ENCODE measurements at places on chromosomes 5 and 9. TPM values are rescaled to one million over a fixed set of nuclear protein-coding genes. Genes with fewer than 3 reads are reported as not detected.

DNA sequence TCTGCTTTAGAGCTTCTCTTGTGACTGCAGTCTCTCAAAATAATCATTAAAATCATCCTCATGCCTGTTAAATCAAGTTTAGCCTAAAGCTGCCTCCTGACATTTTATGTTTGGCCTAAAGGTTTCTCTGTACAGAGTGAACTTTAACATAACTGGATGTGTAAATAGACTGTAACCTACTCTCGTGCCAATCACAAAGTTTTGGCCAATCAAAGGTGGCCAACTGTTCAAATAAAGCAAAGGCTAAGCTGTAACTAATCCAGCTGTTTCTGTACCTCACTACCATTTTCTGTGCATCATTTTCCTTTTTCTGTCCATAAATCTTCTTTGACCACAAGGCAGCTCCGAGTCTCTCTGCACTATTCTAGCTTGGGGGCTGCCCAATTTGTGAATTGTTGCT, 86.2 kb downstream of the GCNT1 start:
- no peak for DNase-seq

DNA sequence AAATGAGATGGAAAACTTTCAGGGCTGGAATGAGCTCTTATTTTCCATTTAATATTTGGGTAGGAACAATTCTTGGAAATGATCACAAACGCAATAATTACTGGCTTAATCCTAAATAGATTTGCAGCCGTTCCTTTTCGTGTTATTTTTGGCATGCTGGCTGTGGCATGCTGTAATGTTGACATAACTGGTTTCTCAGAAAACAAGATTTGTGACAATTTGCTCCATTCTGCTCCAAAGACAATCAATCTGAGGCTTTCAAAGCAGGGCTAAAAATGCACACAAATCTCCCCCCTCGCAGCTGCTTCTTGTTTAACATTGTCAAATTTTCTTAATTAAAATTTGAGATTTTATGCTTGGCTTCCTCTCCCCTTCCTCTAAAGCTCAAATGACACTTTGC, 151.2 kb downstream of the TTC39B start:
- no peak for DNase-seq

- peak; percentile 74 for DNase-seq
Measured at GRCh38 chr9:684054-684890, 157.2 kb upstream of the DMRT1 start.

- DNase-seq = no peak
Measured at GRCh38 chr9:92486371-92486770, 4.1 kb upstream of the ASPN start.

DNA sequence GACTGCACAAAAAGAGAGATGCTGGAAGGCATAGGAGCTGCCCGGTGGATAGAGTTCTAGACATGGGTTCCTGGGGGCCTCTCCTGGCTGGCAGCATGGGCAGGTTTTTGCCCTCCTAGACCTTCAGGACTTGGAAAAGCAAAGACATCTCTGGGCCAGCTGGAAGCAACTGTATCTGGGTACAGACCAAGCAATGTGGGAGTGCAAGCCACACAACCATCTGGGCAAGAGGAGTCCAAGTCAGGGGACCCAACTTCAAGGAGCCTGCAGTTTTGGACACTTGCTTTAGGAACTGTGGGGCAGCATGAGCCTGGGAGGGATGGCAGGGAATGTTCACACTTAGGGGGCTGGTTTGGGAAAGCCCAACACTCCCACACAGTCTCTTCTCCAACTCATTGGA, 323.3 kb downstream of the GADD45G start:
- DNase-seq = no peak

- no peak for DNase-seq
Measured at GRCh38 chr9:106620081-106620480, 242.9 kb upstream of the ZNF462 start.

DNA sequence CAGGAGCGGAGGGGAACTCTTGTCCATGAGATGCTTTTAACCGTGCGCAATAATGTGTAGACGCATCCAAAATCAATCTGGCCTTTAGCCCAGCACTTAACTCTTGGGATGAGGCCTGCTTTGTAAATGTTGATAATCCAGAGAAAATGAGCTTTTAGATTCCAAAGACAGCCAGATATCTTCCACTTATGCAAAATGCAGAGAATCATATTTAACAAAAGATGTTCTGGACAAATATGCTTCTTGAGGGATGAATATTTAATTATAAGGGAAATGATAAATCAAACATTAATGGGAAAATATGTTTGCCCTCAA, 5.6 kb downstream of the S1PR3 start:
- DNase-seq = no peak

- DNase-seq = peak; percentile 90
Measured at GRCh38 chr9:90102292-90102901, 497.6 kb downstream of the GADD45G start.

- DNase-seq = no peak
Measured at GRCh38 chr9:111754800-111755199, 39.9 kb downstream of the SHOC1 start.

DNA sequence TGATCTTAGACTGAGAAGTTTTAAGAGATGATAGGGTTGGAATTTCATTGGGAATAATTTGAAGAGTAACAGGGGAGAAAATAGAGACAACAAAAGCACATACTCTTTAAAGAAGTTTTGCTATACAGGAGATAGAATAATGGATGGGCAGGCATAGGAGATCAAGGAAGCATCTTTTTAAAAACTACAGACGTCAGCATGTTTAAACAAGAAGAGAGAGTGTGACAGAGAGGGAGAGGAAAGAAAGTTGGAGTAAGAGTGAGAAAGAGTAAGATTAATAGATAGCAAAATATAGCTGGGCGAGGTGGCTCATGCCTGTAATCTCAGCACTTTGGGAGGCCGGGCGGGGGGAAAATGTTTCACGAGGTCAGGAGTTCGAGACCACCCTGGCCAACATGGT, 5.3 kb upstream of the LVRN start:
- no peak for DNase-seq

DNA sequence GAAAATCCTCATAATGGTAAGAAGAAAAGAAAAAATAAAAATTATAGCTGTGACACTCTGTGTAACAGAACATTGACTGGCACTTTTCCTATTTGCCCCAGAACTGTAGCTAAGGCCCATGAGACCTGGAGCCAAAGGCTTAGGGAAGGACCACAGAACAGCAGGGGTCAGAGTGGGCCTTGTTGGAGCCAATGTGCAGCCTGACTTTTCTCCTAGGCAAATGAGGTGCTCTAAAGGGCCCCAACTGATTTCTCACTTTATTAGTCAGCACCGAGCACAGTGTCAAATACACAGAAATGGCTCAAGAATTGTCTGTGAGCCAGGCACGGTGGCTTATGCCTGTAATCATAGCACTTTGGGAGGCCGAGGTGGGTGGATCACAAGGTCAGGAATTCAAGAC, 4.0 kb upstream of the MEGF9 start:
- no peak for DNase-seq

Gene TMEM252
- total RNA-seq = not detected

Gene LTC4S
- not detected for total RNA-seq

Gene PCDHB2
- 0.32 TPM for total RNA-seq

Gene INSL6
- total RNA-seq = 0.64 TPM

Gene TGFBI
- 496 TPM for total RNA-seq

Gene AQP3
- total RNA-seq = 0.97 TPM

Gene PTGER4
- total RNA-seq = 8.7 TPM
